Heart right ventricle (tissue), 16 donors: ENCODE measurements at places on chromosomes 2 and 18. TPM values are rescaled to one million over a fixed set of nuclear protein-coding genes. Genes with fewer than 3 reads are reported as not detected.

DNA sequence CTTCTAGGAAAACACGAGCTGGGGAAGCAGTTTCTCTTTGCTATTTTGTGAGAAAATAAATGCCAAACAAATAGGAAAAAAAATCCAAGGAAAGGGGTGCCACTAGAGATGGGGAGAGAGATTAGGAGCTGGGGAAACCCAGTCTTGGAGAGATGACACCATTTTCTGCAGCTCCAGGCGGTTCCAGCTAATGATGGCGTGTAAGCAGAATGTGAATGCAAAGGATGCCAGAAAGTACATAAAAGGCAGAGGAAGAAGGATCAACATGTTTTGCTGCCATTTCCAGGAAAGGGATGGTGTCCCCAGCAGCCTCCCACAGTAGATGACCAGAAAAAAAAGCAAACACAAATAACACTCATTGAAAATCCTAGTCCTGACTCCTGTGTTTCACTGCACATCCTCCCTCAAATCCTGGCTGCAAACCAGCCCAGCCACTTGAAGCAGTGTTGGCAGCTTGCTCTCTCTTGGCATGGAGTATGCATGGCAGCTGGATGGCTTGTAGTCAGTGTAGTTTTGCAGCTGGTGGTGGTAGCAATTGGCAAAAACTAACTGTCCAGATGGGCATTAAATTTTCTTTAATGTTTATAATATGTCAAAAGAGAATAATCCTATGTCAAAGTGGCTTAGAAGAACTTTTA is 93.6 kb downstream of the FTCDNL1 start:
- H3K4me3 ChIP-seq: no peak overlapping the region
- H3K27ac ChIP-seq: no peak overlapping the region
- no peaks in the 10 kb centered on the region for H3K4me1 ChIP-seq
- H3K36me3 ChIP-seq: no peaks in the 10 kb centered on the region
- peak; percentile 36 for DNase-seq

DNA sequence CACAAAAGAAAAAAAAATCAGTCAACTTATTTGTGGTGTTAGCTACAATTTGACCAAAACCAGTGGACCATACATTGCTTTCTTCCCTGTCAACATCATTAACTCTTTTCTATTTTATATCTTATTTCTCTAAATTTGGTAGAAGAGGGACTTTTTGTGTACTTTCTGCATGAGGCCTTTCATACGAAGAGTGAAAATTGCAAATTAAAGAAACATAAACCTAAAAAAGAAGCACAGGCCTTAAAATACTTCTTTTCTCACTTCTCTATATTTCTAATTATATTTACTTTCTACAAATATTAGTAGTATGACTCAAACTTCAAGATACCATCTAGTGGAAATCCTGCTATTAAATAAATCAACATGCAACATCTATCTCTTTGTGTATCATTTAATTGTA is 1073.4 kb upstream of the ZEB2 start:
- H3K27me3 ChIP-seq: no peaks in the 10 kb centered on the region
- no peaks in the 10 kb centered on the region for H3K36me3 ChIP-seq
- no peak overlapping the region for H3K27ac ChIP-seq
- H3K4me1 ChIP-seq: no peaks in the 10 kb centered on the region
- no peak for DNase-seq

- H3K4me1 ChIP-seq: peaks cover 35% of the 10 kb centered on the region
- H3K27ac ChIP-seq: peak overlapping the region; percentile 81
- H3K4me3 ChIP-seq: no peak overlapping the region
- H3K27me3 ChIP-seq: no peaks in the 10 kb centered on the region
- no peaks in the 10 kb centered on the region for H3K36me3 ChIP-seq
Measured at GRCh38 chr2:27730261-27730662, 41.3 kb upstream of the MRPL33 start.

- H3K27me3 ChIP-seq: peaks cover 95% of the 10 kb centered on the region
- H3K4me1 ChIP-seq: peaks cover 16% of the 10 kb centered on the region
- DNase-seq: no peak
Measured at GRCh38 chr2:23386339-23387220, 1.6 kb downstream of the KLHL29 start.

DNA sequence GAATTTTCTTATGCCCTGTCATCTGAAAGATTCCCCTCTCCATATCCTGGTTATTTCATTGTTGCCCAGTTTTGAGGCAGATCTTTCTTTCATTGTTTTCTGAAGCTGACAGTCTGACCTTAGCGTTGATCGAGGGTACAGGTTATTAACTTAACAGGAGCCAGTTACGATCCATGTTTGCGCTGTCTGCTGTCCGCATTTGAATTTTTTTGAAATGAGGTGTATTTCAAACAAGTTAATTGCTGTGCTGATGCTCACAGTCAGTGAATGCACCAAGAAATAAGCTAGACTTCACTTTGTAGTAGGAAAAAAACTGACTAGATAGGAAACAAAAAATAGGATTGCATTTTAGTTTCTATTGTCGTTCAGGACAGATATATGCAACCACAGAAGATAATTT is 34.8 kb upstream of the SPAG16 start:
- no peak for DNase-seq

- H3K27me3 ChIP-seq: no peaks in the 10 kb centered on the region
- H3K36me3 ChIP-seq: no peaks in the 10 kb centered on the region
- H3K4me3 ChIP-seq: no peak overlapping the region
- H3K27ac ChIP-seq: no peak overlapping the region
- H3K4me1 ChIP-seq: no peaks in the 10 kb centered on the region
- no peak for DNase-seq
Measured at GRCh38 chr2:79977792-79978191, 326.8 kb downstream of the LRRTM1 start.

GRCh38 chr2:113965644-113966043 is 75.8 kb downstream of the ACTR3 start:
- peaks cover 13% of the 10 kb centered on the region for H3K4me1 ChIP-seq
- no peak for DNase-seq
- no peaks in the 10 kb centered on the region for H3K36me3 ChIP-seq
- no peak overlapping the region for H3K4me3 ChIP-seq
- no peak overlapping the region for H3K27ac ChIP-seq

TP53I3 gene
- total RNA-seq: 9.7 TPM

FIGLA gene
- total RNA-seq: not detected

CHRNG gene
- total RNA-seq: not detected
